ENCODE measurements at places on chromosomes 4 and X.
A peak's percentile ranks its signal among the peaks of the same experiment; 100 is the strongest.

DNA sequence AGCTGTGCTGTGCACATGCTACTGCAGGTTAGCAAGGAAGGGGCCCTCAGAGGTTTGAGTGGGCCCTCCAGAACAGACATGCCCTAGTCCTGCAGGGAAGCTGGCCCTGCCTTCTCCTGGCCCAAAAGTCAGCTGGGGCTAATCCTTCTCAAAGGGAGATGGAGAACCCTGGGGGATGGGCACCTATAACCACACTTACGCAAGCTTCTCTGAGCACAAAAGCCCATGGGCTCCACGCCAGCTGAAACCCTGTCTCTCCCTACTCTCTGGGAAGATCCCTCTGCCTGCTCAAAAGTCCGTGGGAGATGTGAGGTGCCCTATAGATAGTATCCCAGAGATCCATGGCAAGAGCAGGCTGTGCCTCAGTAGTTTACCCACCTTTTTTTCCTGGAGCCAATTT is 58.9 kb upstream of the DKK2 start:
- DNase-seq, result no peak

- no peak for DNase-seq
These were observed 217.2 kb downstream of the SPRY1 start for GRCh38 chr4:123613586-123614344.

DNA sequence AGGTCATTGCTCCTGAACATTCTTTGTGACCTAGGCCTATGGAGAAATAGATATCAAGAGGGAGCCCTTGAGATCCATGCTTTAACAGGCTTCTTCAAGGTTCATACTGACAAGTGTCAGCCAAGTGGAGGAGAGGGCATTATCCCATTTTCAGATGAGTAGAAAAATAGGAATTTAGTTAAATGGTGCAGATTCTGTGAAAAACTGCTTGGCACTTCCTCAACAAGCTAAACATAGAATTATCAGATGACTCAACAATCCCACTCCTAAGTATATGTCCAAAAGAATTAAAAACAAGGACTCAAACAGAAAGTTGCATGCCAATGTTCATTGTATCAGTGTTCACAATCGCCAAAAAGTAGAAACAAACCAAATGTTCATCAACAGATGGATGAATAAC is 43.8 kb upstream of the KCNIP4 start:
- no peak for DNase-seq

DNA sequence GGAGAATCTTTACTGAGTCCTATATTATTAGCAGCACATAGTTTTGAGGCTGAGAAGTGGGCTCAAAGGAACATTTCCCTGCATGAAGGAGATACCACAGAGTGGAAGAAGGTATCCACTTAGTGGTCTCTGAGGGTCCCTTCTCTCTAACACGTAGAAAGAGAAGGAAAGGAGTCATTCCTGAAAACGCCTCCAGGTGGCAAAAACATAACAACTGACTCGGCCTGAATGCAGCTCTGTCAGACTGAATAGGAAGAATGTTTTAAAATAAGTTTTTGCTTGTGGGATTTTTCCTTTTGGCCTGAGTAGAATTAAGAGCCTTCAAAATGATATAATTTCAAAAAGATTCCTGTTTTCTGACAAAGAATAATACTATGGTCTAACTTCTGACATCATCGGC is 23.3 kb downstream of the RPGR start:
- DNase-seq, result no peak

GRCh38 chrX:44596277-44596676 is 53.6 kb upstream of the FUNDC1 start:
- DNase-seq, result no peak

- no peak for DNase-seq
These were observed 52.8 kb upstream of the RBM47 start for GRCh38 chr4:40682290-40683101.

DNA sequence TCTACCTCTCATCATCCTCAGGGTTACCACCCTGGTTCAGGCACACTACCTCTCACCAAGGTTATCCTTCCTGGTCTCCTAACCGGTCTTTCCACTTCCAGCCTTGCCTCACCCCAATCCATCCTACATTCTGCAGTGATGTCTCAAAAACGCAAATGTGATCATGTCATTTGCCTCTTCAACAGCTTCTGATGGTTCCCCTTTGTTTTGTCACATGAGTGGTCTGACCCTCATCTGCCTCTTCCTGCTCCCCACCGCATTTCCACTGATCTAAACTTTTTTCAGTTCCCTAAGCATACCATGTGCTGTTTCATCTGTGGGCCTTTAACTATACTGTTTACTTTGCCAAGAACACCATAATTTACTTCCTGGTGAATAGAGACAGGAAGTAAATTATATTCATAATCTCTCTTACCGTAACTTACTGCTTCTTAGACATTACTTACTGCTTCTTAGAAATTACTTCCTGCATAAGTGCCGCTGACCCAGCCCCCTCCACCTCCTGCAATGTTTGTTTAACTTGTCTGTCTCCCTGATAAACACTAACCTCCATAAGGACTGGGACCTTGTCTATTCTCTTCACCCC is 27.1 kb upstream of the NSUN7 start:
- DNase-seq, result no peak

DNA sequence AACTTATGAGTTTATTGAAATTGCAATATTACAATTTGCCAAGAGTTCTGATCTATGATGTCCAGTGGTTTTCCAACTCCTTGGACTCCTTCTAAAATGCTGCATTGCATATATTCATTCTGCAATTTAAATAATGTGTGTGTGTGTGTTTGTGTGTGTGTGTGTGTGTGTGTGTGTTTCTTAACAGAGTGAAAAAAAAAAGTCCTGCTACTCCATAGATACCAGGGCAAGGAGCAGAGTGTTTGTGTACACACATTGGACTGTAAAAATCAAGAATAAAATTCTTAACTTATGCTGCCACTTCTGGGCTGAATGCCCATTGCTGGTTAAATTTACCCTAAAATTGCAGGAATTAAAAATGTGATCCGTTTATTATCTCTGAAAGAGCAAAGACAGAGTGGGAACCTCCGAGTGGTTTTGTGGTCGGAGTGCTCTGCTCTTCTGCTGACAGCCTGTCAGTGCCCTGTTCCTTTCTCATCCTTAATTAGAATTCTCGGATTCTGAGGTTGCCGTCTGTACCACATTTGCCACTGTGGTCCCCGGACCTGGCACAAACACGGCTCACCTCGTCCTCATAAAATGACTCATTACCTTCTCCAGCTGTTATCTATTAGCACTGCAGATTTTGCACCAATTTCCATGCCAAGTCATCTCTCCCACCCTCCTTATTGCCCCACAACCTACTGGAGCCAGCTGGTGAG is 355.5 kb downstream of the KCNIP4 start:
- DNase-seq, result no peak

DNA sequence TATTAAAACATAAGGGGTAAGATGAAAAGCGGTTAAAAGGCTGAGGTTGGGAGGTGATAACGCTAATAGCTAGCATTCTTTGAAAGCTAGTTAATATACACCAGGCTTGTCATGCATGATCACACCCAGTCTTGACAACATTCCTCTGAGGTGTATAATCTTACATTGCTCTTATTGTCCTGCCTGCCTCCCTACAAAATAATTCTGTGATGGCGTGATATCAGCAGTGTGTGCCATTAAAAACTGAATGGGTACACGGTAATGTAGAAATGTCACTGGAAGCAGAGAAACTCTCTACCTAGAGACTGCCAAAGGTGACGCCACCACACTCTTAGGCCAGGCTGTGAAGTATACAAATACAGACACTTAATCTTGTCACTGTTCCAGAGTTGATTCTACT is 68.1 kb downstream of the DIAPH2 start:
- no peak for DNase-seq

DNA sequence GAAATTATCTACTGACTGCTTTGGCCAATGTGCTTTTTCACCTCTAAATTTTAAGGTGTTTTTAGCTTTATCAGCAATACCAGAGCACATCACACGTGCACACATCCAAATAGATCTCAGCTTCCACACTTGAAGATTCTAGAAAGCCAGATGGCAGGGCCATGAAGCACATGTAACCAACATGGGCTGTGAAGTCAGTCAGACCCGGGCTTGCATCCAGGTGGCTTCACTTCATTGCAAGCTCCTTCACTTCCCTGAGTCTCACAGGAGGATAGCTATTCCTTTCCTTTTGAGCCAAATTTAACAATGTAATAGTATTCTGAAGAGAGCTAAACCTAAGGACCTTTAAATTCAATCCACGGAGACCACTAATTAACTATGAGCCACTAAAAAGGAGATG is 86.5 kb downstream of the SH3RF1 start:
- no peak for DNase-seq

GRCh38 chr4:15250021-15250441 is 177.8 kb upstream of the C1QTNF7 start:
- no peak for DNase-seq

DNA sequence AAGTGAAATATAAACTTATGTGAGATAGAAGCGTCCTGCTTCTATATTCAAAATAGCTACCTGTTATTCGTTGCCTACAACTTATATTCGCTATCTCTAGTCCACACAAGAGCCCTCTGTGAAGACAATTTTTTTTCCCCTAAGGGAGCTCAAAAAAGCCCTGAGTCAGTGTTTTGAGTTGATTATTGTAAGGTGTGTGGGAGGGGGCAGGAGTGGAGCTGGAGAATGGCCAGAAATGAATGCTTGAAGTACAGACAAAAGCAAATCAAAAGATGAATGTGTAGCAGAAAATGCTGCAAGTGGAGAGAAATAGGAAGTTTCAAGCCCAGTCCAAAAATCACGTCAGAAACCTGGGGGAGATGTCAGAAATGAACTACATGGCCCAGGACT is 655.0 kb upstream of the LCORL start:
- DNase-seq, result no peak

DNA sequence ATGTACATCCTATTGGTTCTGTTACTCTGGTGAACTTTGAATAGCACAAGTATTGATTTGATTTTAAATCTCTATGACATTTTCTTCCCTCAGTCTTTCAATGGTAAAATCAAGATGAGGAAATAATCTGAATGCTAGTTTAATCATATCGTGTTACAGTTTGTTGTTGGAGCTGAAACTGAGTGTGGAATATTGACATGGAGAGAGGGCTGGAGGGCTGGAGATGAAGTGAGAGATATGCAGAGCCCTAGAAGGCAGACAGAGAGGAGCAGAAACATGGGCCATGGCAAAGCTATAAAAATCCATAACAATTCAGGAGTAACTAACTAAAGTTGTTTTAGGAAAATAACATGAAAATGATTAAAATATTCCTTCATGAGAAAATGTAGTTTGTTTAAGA is 141.1 kb downstream of the BANK1 start:
- DNase-seq, result no peak

DNA sequence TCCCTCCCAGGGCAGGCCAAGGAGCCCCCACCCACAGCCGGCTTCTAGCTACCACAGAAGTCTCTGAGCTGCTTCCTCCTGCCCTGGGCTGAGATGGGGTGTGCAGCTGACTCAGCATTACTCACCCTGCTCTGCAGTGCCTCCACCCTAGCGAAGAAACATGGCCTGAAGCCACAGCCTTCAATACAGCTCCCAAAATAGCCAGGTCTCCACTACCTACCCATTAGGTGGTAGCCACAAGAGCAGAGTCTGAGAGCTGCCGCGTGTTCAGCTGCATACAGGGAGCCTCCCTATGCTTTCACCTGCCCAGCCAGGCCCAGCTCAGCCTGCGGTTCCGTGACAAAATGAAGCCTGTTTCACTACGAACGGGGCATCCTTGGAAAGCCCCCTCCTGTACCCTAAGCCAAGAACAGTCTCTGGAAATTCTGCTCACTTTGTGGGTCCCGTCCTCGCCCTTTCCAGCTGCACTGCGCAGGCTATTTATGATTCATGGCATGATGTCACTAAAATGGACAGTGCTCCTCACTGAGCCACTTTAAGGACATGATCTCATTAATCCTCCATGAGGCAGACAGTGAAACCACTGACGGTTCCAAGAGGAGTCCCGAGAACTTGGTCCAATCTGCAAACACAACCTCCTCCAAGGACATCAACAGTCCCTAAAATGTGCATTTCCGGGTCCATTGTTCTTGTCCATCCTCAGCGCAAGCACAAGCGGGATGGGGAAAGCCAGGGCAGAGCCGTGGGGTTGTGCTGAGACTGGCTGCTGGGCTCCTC is 20.2 kb downstream of the WDR1 start:
- DNase-seq, result peak; percentile 86

- peak; percentile 6 for DNase-seq
These were observed at the start of gene FGF5 for GRCh38 chr4:80266253-80266901. Gene FGF5, plus strand, starts transcription at chr4:80266664. Its CDS starts 161 bp downstream, at chr4:80266825.

- DNase-seq, result no peak
These were observed 862 bp upstream of the INPP4B start for GRCh38 chr4:142846729-142847596.

DNA sequence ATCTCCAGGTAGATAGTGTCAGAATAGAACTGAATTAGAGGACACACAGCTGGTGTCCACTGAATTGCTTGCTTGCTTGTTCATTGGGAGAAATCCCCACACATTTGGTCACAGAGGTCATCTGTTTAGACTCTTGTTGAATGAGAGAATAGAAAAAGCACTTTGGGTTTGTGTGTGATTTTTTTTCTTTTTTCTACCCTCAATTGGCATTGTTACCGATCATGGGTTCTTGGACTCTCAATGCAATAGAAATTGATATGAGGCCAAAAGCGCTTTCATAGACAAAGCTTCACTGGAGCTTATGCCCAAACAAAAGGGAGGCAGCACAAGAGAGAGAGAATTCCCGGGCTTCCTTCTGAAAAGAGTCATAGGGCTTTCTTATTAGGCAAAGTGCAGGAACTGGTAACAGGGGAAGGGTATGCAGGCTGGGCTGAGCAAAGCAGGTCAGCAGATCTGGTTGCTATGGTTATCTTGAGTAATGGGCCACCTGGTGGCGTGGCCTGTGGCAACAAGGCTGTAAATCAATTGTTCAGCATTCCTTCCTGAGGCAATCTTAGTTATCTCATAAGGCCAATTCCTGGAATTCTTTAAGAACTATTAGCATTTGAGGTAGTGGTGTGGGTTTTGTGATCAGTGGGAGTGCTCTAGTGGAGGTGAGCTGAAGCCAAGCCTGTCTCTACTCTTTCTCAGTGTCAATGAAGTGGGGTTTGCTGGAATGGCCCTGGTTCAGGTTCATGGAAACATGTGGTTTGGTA is 5.3 kb upstream of the GPR82 start:
- no peak for DNase-seq

- DNase-seq, result no peak
These were observed 1187.6 kb downstream of the RPA4 start for GRCh38 chrX:98071331-98071730.

GRCh38 chrX:134369576-134369975 is 90.4 kb upstream of the HPRT1 start:
- no peak for DNase-seq

GRCh38 chr4:99945718-99946355 is 581 bp downstream of the DNAJB14 start:
- DNase-seq, result no peak

DNA sequence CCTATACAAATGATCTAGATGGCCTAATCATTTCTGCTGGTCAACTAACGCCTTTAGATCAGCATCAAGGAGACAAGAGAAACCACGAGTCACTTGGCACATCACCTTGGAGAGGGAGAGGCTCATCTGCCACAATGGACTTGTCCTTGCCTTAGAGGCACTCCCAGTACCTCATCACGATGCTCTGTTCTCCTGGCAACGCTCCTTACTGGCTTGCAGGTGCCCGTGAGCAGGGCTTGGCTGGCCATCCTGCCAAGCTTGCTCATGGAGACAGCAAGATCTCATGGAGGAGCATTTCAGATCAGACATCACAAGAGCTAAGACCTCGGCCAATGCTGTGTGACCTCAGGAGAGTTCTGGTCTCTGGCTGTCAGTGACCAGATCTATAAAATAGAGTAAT is 2.7 kb upstream of the SMIM20 start:
- no peak for DNase-seq

Data from GDM1 (cell line).